Activated CD4-positive, alpha-beta T cell treated with anti-CD3 and anti-CD28 coated beads, Interleukin-2, amount 50 U/mL, for 48 hours (primary cell): ENCODE measurements at places on chromosomes 1 and 21.

DNA sequence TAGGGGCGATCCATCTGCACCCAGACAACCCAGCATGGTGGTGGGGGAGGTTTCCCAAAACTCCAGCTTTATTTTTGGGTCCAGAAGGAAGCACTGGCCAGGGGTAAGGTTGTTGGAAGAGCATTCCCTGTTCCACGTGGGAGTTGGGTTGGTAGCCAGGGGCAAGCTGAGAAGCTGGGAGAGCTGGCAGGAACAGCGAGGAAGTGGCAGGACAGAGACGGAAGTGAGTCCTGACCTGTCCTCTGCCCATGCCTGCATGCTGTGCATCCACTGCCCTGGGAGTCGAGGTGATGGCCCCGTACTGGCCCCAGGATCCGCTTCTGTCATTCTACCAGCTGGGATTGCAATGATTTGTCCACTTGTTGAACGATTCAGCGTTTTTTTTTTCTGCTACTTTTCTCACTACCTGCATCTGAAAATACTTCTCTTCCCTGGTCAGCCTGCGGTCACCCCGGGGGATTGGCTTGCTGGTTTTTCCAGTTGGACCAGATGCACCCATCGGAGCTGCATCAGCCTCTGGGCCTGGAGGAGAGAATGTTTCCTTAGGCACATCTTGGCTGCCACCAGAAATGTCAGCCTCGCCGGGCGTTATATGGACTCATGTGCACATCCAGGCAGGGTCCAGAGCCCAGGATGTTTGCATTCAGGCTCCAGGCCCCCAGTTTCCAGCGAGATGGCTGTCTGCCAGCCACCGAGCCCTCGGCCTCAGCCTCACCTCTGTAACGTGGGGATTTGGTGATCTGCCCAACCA lies 28.3 kb upstream of the TMPRSS2 start:
- no peak for DNase-seq

DNA sequence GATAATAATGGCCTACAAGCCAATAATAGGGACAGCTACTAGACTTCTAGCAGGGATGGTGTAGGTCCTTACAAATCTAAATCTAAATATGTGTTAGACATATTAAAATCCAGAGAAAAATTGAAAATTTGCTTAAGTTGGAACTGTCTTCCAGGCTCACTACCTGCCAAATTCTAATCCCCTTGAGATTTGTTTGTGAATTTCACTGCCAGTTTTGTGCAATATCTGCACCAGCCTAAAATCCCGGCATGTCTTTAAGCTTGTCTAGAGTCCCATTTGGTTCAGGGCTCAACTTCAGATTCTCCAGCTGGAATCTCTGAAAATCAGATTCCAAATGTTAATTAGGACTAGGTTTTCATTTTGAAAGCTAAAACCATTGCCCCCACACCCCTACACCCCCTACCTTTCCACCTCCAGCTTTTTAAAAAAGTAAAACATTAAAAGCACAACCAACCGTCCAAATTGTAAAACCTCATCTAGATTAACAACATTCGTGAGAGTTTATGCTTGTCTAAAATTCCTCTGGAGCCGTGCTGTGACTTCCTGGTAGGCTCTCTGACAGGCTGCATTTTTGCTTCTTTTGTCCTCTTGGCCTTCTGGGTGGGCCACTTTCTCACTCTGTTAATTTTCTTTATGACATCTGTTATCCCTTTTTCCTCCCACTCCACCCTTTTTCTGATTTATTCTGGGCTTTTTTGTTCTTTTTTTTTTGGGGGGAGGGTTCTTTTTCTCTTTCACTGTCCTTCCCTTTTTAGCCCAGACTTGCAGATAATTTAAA lies 348.7 kb downstream of the PAPPA2 start:
- no peak for DNase-seq

DNA sequence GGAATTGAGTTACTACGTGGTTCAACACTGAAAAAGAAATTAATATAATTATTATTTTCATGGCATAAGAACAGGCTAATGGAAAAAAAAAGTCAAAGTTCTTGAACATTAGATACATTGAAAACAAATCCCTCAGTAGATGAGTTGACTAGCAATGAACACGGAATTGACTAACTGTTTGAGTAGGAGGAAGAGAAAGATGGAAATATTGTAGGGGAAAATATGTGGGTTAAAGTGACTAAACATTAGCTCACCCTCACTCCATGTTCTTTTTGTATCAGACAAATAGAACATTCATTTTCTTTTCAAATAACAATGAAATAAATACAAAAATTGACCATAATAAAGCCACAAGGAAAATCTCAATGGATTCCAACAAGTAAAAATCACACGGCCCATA lies 84.3 kb downstream of the KCNK2 start:
- DNase-seq: no peak

DNA sequence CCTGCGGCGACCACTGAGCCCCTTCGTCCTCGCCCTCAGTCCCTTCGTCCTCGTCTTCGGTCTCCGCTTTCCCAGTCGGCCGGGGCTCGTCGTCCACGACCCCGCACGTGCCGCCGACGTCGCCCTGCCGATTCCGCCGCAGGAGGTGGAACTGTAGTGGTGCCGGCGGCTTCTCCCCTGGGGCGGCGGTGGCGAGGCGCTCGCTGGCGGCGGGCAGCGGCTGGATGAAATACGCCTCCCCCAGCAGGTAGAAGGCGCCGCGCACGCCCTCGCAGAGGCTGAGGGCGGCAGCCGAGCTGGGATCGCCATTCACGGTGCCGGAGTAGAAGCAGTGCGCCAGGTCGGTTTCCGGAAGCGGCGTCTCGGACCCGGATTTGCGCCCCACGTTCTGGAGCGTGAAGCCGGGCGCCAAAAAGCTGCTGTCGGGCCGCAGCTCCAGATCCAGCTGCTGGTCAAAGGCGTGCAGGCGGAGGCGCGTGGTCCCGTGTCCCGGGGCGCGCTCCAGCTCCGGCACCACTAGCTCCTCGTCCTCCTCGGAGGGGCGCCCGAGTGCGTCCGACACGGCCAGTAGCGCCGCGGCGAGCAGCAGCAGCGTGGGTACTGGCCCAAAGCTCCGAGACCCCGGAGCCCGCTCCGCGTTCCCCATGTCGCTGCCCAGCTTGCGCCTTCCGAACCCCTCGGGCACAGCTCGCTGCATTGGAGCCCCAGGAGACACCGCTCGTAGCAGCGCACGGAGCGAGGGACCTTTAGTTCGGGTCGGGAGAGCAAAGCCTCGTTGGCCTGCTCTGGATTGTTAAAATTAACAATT lies 747 bp downstream of the ADAMTS1 start:
- peak; percentile 9 for DNase-seq

GRCh38 chr1:29744684-29745490 lies 508.6 kb downstream of the PTPRU start:
- DNase-seq: no peak

- no peak for DNase-seq
Measured at GRCh38 chr1:30089024-30089430, 634.4 kb downstream of the MATN1 start.

DNA sequence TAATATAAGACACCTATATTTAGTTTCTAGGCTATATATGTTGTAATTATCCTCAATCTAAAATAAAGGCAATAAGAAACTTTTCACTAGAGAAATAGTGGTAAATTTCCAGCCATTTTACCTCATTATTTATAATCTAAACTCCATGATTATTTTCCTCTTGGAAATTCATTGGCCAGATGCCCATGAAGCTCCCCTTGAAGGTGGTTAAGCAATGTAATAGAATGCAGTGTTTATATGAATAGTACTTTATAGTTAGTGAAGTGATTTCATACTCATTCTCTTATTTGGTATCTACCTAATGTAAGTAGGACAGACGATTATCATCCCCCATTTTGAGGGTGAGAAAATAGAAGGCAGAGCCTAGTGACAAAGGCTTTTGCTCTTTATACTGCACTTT lies 26.5 kb downstream of the NFYC start:
- no peak for DNase-seq

- DNase-seq: no peak
Measured at GRCh38 chr1:180636138-180636537, 4.3 kb downstream of the XPR1 start.

DNA sequence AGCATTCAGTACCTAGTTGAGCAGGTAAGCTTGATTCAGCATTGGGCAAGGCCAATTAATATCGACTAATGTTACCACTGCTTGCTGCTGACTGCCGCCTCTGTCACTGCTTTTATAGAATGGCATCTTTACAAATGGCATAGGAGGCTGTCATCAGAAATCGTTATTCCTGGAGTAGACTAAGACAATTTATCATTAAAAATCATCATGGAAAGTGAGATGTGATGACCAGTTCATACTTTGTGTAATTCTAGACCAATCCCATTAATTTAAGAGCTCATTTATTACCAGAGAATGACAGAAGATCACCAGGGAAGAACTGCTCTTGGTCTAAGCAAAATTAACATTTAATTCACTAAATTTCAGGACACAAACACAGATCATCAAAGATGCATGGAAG lies 254.0 kb downstream of the SPATA17 start:
- DNase-seq: no peak

DNA sequence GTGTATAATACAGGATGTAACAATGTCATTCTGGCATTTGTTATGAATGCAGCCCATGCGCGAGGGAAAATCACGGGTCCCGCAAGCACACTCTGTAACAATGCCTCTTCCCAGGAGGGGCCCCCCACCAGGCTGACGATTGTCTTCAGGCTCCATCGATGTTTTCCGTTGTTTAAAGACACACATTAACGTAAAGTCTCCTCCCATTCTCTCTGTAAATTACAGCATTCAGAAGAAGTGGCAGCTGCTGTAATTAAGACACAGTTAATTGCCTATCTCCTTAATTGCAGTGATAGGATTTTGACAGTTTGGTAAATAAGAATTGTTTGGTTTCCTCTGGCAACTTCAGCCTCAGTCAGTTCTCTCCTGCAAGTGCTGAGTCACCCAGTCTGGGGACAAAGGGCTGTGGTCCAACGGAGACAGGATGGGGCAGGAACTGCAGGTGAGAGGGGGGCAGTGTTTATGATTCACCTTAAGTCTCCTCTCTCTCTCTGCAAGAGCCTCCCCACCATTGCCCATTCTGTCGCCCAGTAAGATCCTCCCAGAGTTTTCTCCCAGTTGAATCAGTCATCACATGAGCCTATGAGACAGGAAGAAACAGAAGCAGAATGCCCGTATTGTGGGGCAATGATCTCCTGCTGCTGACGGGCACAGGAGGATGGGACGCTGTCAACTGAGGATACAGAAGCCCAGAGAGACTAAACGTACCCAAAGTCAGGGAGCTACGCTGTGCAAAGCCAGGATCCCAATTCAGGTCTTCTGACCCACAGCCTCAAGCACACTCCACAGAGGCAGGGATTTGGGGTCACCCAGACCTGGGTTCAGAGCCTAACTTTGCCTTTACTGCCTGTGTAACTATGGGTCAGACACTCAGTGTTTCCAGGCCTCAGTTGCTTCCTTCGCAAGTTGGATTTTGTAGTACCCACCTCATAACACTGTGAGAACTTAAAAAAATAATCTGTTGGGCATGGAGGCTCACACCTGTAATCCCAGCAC lies 110.0 kb downstream of the ADSS2 start:
- DNase-seq: no peak

DNA sequence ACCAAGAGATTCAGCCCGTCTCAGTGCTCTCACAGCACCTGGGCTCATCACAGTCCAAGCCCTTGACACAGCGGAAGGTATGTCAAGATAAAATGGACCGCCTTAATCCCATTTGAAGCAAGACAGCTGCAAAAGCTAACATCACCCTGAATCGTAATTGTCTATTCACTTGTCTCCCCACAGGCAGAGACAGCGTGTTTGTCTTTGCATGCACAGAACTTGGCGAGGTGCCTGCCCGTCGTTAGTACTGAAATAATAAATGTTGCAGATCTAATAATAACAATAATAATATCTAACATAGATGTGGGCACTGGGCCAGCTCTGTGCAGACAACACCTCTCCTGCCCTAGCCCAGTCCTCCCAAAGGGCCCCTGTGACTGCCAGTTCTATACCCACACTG lies 271.7 kb downstream of the NPHP4 start:
- DNase-seq: no peak

- DNase-seq: peak; percentile 20
Measured at GRCh38 chr1:5448486-5448885, 543.7 kb downstream of the NPHP4 start.

DNA sequence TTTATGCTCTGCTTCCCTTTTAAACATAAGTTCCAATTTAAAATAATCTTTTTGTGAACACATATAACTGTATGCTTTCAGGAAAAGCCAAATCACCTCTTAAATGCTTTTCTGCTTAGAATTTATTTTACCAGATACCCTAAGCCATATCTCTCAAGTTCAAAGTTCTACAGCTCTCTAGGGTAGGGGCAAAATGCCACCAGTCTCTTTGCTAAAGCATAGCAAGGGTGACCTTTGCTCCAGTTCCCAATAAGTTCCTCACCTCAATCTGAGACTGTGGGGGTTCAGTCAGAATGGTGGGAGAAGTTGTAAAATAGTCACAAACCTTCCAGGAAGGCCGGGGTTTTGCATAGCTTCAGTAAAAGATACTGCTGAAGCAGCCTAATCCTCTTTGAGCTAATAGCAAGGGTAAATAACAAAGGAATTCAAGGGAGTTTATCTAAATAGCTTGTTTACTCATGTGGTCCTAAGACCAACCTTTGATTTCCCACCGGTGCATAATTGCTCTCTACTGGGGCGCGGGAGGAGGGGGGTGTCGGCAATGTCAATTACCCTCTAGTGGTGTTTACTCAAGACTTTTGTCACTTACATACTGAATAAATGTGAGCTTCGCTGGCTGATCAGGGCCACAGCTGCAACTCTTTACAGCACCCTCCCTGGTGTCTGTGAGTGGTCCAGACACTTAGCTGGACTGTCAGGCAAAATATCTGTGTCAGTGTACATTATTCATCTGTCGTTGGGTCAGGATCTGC lies 1376.2 kb downstream of the NCAM2 start:
- DNase-seq: no peak

DNA sequence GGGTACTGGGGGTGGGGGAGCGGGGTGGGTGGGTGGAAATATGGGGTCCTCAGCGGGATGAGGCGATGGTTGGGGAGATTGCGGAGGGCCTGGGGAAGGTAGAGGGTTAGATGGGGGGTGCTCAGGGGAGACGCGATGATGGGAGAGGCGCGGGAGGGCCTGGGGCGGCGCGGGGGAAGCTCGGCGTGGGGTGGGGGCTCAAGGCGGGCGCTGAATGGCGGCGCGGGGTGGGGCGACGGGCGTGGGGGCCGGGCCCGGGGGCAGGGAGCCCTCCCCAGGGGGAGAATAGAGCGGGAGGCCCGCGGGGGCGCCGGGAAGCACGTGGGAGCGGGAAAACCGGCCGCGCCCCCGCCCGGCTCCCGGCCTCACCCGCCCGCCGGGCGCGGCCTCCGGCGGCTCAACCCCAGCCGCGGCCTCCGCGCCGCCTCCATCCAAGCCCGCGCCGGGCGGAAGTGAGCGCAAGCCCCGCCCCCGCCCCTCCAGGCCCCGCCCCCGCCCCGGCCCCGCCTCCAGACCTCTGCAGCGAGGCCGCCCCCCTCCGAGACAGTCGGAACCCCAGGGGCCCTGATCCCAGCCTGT lies at the start of gene FAAP20:
FAAP20 (minus strand) TSS at position 454 of the 579 bp plus-strand sequence; CDS start at position 431, 23 bp downstream.
- peak; percentile 74 for DNase-seq

DNA sequence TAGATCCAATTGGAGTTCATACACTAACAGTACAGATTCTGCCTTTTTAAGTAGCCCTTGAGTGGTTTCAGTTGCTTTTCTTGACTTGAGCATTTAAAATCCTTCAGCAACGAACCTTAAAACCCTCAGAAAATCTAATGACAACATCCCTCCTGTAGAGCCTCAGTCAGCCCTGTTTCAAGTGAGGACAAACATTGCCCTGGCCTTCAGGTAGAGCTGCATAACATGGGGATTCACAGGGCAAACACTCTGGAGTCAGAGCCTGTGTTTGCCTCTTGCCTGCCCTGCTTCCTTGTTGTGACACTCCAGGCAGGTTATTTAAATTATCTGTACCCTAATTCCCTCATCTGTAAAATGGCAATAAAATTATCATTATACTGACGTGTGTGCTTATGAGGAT lies 96.1 kb upstream of the KCNA3 start:
- no peak for DNase-seq
